Stimulated activated effector memory CD8-positive, alpha-beta T cell treated with anti-CD3 and anti-CD28 coated beads, Interleukin-12 subunit alpha, Interleukin-12 subunit beta, amount 100 ng/mL, for 72 hours (primary cell): ENCODE measurements at places on chromosomes 5 and 9.

DNA sequence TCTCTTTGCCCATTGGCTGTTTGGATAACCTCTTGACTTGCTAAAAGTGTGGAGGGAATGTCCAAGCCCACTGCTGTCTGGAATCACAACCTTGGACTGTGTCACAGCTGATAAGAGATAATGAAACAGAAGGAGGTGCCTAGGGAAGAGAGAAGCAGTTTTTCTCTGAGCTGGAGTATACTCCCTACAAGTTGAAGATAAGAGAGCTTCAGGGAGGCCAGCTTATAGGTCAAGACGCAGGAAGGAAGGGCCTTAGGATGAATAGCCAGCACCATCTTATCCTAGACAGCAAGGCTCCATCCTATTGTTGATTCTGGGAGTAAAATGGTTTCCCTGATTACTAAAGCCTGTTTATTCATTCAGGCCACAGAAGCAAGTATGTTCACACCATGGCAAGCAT lies 244.7 kb downstream of the NPR3 start:
- DNase-seq, result no peak

- no peak for DNase-seq
Observed at GRCh38 chr5:23459214-23459613, 48.2 kb upstream of the PRDM9 start.

DNA sequence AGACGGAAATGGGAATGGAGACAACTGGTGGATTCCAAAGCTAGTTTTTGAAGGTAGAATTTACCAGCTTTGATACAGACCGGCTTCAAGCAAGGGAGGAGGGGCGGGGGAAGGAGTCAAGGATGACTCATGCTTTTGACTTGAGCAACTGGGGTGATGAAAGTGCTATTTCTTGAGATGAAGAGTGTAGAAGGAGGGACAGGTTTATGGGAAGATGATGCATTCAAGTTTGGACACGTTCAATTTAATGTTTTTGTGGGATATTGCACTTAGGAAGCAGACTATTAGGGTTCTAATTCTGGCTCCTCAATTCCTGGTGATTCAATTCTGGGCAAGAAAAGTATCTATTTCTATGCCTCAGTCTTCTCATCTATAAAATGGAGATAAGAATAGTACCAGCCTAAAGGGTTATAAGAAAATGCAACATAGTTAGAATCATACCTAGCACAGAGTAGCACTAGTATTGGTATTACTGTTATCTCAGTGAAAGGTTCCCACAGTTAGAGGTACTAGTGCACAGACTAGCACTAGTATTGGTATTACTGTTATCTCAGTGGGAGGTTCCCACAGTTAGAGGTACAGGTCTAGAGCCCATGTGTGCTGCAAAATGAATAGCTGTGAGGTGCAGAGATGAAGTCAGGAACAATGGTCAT lies 4.6 kb downstream of the NIPAL4 start:
- peak; percentile 28 for DNase-seq

DNA sequence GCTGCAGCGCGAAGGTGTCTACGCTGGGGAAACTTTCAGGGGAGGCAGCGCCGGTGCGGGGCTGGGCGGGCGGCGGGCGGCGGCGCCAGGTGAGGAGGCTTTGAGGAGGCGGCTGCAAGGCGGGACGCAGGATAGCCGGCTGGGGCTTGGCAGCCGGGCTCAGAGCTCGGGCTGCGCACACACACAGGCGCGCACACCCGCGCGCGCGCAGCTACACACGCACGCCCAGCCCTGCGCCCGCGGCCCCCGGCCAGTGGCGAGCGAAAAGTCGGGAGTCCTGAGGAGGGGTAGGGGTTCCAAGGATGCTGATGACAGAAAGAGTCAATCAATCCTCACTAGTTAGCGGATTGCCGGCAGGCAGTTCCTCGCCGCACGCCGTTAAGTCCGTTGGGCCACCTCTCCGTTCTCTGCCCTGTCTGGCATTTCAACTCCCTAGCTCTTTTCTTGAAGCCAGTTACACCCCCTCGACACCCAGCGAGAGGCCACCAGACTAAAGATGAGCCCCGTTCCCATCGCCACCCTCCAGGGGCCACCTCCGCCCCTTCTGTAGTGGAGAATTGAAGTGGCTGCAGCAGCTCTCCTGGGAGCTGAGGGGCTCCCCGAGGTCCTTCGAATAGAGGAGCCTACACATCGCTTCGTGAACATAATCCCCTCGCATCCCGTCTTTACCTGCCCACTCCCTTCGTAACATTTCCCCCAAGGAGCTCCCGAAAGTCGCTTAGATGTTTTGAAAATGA lies 1640.3 kb upstream of the C9orf72 start:
- no peak for DNase-seq

DNA sequence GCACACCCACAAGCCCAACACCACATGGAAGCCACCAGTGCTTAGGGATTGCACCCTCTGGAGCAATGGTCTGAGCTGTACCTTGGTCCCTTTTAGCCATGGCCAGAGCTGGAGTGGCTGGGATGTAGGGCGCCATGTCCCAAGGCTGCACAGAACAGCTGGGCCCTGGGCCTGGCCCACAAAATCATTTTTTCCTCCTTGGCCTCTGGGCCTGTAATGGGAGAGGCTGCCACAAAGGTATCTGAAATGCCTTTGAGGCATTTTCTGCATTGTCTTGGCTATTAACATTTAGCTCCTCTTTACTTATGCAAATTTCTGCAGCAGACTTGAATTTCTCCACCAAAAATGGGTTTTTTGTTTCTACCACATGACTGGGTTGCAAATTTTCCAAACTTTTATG lies 117.6 kb downstream of the SPOCK1 start:
- DNase-seq, result no peak

DNA sequence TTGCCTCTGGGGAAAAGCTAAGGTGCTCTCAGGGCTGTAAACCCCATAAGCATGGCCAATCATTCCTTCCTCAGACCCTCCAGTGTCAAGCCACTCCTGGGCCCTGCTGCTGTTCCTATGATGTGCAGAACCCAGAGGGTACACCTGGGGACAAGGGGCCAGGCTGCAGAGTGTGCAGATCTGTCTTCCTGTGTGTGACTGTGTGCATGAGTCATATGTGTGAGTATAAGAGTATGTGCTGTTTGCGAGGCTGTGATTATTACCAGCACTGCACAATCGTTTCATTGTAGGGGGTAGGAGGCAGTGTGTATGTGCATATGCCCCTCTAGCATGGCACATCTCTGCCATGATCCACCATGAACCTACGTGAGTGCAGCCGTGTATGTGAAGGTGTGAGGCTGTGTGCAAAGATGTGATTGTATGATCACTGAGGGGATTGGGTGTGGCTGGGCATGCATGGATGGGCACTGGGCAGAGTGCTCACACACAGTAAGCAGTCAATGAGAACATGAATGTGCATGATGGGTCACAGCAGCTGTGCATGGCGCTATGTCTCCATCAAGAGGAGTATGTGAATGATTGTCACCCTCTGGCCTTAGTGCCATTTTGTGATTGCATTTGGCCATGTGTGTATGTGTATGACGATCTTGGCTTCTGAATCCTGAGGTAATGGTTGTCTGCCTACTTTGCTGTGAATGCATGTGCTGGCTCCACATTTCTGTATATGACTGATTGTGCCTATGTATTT lies 2.4 kb upstream of the OR1K1 start:
- no peak for DNase-seq

GRCh38 chr5:147520450-147520849 lies 10.6 kb upstream of the DPYSL3 start:
- no peak for DNase-seq

- no peak for DNase-seq
Observed at GRCh38 chr9:71097671-71098070, 23.8 kb downstream of the TRPM3 start.

- DNase-seq, result no peak
Observed at GRCh38 chr9:16230731-16231130, 639.7 kb downstream of the BNC2 start.

DNA sequence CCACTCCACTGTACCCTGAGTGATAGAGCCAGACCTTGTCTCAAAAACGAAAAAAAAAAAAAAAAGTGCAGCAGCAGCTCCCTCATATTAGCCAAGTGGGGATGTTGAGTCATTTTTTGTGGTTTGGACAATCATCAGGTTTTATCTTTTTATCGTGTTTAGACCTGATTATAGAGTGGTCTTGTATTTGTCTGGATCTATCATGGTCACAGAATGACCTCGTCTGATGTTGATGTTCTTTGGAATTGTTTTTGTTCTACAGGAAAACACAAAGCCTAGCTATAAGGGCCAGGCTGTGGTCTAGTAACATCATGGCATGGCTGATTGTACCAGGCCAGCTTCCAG lies 1.6 kb upstream of the FBXW11 start:
- no peak for DNase-seq

DNA sequence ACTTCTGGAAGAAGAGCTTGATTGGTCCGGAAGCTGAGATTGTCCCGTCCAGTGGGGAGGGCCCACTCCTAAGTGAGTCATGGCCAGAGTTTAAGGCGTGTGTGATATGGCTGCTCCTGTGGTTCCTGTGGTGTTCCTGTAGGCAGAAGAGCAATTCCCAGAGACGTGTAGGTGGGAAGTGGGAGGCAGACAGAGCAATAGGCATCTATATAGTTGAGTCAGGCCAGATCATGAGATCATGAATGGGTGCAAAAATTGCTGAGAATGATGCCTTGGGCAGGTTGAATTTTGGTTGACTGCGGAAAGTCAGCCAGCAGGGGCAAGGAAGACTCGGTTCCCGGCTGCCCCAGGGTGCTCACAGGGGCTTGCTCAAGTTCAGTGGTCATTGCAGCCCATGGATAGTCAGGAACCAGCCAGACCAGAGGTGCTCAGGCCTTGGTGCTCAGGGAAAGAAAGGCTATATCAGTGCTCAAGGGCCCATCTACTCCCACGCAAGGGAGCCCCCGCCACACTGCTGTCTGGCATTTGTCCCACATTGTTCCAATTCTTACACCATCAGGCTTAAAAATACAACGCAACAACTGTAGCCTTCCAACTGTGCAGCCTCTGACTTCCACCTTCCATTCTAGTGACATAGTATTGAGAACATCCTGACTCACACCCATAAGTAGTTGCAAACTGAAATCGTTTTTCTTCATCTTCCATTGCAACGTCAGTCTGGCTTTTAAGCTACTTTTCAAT lies 21.0 kb upstream of the GSN start:
- no peak for DNase-seq

- no peak for DNase-seq
Observed at GRCh38 chr9:19120877-19121276, 6.4 kb downstream of the PLIN2 start.

- DNase-seq, result no peak
Observed at GRCh38 chr9:12783767-12784460, 9.1 kb downstream of the LURAP1L start.

DNA sequence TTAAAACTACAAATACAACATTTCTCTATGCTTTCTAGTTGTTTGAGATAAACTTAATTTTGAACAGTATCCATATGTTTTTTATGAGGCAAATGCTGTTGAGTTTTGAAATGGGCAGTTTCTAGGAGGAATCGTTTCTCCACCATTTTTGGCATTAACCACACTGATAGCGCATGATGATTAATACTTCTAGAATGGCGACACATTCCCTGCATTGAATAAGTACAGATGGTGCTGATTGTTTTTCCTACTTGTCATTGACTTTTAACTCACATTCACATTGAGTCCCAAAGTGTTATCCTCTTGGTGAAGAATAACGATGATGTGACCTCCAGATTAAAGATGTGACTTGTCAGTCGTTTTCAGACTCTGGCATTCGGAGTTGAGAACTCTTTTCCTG lies 6.5 kb upstream of the CCDC192 start:
- no peak for DNase-seq

GRCh38 chr5:109485030-109485429 lies 75.3 kb upstream of the PJA2 start:
- no peak for DNase-seq

- no peak for DNase-seq
Observed at GRCh38 chr5:24850926-24851486, 206.2 kb upstream of the CDH10 start.

DNA sequence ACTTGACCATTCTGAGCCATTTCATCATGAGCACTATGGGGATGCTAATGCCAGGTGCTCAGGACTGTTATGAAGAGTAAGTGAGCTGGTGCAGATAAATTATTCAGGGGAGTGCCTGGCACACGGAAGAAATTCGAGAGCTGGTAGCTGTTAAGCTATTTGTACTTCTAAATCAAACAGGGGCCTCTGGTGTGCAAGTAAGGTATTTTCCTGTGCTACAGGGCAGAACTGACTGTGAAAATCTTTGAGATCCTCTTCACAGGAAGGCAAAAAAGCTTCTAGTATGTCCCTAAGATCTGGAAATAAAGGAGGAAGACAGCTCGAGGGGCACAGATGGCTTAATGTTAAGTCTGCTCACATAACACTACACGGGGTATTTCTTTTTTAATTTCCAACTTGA lies 106.3 kb upstream of the SPOCK1 start:
- no peak for DNase-seq

GRCh38 chr9:122444041-122444733 lies 33.5 kb downstream of the OR1J1 start:
- DNase-seq, result no peak

GRCh38 chr9:84781931-84782866 lies 112.7 kb downstream of the NTRK2 start:
- DNase-seq, result no peak

DNA sequence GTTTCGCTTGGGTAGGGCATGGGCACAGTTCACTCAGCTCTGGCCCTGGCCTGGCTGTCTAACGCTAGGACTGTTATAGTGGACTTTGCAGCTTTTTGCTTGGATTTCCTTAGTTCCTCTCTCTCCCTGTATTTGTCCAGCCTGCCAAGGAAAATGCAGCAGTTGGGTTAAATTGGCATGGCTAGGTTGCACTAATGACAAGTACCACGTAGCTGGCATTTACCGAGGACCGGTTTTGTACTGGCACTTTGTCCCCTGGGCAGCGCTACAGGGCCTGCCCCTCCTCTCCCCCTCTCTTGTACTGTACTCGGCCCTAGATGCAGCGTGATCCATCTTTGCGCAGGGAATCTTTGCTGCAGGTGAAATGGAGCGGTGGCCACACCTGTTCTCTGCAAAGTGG lies 2.4 kb downstream of the WDR5 start:
- no peak for DNase-seq

DNA sequence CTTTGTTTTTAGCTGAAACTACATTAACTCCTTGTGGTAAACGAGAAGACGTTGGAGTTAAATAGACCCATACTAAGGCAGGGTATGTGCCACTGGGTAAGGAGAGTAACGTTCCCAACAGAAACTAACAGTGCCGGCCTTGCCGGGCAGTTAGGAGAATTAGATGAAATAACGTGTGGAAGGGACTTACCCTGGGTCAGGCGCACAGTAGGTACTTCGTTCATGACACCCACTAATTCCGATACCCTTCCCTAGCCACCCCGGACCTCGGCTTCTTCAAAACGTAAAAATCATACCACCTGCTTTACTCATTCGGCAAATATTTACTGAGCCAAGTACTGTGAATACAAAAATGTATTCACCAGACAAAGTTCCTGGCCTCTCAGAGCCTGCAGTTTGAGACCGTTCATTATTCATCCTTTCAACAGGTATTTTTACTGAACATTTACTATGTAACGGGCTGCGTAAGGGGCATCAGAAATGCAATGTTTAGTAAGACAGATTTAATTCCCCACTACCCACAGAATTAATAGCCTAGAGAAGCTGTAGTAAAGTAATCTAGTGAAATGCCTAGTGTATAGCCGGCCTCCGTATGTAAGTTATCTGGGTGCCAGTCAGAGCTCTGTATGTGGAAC lies 3.2 kb upstream of the SMIM23 start:
- DNase-seq, result no peak

GRCh38 chr9:70539001-70539400 lies 124.5 kb upstream of the KLF9 start:
- DNase-seq, result no peak
